ENCODE measurements at places on chromosomes 13 and 19. TPM values are rescaled to one million over a fixed set of nuclear protein-coding genes. Genes with fewer than 3 reads are reported as not detected.

The FGF21 gene
- not detected for total RNA-seq

The ZNF284 gene
- total RNA-seq: 1.9 TPM

- no peak overlapping the region for H3K4me3 ChIP-seq
- peaks cover 27% of the 10 kb centered on the region for H3K27me3 ChIP-seq
Observed at GRCh38 chr19:46537136-46538097, 41.8 kb upstream of the PNMA8B start.

- no peak for DNase-seq
- H3K27ac ChIP-seq: no peak overlapping the region
- H3K27me3 ChIP-seq: peaks cover 50% of the 10 kb centered on the region
- H3K36me3 ChIP-seq: peaks cover 5% of the 10 kb centered on the region
Observed at GRCh38 chr13:102567857-102568256, 28.9 kb upstream of the TPP2 start.

The LHB gene
- not detected for total RNA-seq

Measured in T-helper 17 cell (primary cell).